ENCODE measurements at places on chromosomes 3 and 15. TPM values are rescaled to one million over a fixed set of nuclear protein-coding genes. Genes with fewer than 3 reads are reported as not detected.

ZNF860 gene
- not detected for total RNA-seq

FRMD5 gene
- 52.3 TPM for total RNA-seq

RPUSD3 gene
- 46.7 TPM for total RNA-seq

TTLL13 gene
- not detected for total RNA-seq

CCR8 gene
- total RNA-seq = not detected

SCN5A gene
- total RNA-seq = 102 TPM

DNA sequence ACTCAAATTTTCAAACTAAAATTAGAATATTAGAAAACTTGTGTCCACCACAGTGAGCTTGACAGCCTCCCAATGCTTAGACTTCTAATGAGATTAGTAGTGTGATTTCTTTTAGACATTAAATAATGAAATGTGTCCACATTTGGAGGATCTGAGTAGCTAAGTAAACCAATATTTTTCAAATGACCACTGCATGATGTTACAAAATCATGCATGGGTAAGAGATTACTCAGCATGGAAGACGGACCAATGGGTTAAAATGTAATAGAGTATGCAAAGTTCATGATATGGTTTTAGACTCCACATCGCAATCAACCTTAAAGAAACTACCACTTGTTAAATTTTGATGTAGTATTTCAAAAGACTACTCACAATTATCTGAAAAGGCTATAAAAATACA, 130.6 kb downstream of the IMPG2 start:
- DNase-seq = no peak

DNA sequence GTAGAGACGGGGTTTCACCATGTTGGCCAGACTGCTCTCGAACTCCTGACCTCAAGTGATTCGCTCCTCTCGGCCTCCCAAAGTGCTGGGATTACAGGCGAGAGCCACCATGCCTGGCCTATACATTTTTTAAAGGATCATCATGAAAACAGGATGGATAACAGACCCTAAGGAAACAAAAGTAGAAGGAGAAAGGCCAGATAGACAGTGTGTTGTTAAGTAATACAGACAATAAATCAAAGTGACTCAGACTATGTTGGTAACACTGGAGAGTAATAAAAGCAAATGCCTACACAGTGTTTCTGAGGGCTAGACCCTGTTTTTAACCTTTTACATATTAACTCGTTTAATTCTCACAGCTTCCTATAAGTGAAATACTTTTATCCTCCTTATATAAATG, 133.8 kb upstream of the MCTP2 start:
- no peak for DNase-seq

GRCh38 chr15:74783072-74783807, 1.4 kb downstream of the CSK start:
- no peak for DNase-seq

GRCh38 chr3:10485380-10485779, 20.0 kb downstream of the ATP2B2 start:
- no peak for DNase-seq

DNA sequence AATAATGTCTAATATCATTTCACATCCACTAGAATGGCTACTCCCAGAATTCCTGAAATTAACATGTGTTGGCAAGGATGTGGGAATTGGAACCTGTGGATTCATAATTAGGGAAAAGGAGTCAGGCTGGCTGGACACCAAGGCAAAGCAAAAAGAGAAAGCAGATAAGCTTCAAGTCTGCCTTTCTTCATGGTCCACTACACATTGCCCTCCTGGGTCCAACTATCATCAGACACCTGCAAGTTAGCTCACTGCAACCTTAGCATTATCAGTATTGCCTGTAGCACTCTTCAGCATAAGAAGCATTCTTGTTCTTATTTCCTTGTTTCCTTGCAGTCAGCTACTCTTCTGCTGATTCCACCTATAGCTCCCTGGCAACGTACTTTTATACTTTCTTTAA, 124.3 kb downstream of the ZNF280D start:
- DNase-seq = no peak

DNA sequence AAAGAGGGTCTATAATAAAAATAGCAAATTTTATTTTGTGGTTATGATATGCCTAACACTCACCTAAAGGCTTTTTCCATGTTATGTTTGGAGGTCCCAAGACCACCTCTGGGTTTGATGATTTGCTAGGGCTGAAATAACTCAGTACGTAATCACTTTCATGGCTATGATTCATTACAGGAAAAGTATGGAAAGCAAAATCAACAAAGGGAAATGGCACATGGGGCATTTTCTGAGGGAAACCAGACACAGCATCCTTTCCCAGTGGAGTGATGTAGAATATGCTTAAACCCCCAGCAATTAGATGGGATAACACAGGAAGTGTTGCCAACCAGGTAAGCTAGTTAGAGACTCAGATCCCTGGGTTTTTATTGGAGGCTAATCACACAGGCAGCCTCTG, 701.6 kb upstream of the CBLB start:
- DNase-seq = no peak

GRCh38 chr3:25573386-25574171, 91.1 kb downstream of the TOP2B start:
- no peak for DNase-seq

DNA sequence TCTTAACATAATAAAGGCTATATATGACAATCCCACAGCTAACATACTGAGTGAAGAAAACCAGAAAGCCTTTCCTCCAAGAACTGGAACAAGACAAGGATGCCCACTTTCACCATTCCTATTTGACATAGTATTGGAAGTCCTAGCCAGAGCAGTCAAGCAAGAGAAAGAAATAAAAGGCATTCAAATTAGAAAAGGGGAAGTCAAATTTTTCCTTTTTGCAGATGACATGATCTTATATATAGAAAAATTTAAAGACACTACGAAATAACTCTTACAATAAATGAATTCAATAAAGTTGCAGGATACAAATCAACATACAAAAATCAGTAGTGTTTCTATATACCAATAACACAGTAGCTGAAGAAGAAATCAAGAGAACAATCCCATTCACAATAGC, 42.2 kb upstream of the CP start:
- no peak for DNase-seq

- DNase-seq = no peak
Observed at GRCh38 chr15:25345943-25346342, 92.9 kb downstream of the UBE3A start.

- no peak for DNase-seq
Observed at GRCh38 chr3:78908236-78908635, 859.6 kb downstream of the ROBO1 start.

DNA sequence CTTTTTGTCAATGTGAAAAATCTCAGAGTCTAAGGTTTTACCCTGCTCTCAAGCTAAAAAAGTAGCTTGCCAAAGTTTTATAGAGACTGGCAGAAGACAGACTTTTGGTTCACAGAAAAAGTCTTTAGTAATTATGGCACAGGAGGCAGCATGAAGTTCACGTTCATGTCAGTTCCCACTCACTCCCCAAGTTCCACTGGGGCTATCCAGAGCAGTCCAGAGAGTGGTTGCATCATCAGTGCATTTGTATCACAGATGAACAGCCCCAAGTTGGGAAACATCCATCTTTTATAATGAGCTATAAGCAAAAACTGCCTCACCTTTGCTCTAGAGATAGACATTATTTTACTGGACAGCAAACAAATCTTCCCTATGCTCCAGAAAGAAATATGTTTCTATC, 454.1 kb upstream of the AGTR1 start:
- no peak for DNase-seq

DNA sequence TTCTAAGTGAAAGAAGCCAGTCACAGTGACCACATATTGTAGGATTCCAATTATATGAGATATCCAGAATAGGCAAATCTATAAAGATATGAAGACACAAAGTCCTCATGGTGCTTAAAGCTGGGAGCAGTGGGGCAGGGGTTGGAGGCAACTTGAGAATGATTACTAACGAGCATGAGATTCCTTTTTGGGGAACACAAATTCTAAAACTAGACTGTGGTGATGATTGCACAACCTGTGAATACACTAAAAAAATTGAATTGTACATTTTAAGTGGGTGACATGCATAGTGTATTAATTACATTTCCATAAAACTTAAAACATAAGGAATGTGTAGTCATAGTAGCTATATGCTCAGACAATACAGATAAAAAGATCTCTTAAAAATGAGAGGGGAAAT, 103.2 kb downstream of the DPH6 start:
- DNase-seq = no peak

DNA sequence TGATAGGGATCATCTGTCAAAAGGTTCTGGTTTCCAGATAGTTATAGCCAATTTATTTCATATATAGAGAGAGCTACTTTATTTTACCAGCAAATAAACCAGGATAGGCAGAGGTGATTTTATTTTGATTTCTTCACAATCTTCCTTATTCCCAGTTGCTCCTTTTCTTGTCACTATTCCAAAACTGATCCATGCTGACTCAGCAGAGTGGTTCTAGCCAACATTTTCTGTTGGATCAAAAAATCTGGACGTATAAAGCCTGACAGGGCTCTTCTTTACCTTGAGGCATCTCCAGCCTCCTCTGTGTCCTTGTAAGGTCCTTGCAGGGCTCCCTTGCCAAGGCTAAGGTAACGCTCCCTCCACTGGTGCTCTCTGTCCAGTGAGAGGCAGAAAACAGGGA, 15.8 kb downstream of the HDC start:
- DNase-seq = no peak

GRCh38 chr15:48965972-48966371, 2.3 kb upstream of the SHC4 start:
- DNase-seq = no peak

DNA sequence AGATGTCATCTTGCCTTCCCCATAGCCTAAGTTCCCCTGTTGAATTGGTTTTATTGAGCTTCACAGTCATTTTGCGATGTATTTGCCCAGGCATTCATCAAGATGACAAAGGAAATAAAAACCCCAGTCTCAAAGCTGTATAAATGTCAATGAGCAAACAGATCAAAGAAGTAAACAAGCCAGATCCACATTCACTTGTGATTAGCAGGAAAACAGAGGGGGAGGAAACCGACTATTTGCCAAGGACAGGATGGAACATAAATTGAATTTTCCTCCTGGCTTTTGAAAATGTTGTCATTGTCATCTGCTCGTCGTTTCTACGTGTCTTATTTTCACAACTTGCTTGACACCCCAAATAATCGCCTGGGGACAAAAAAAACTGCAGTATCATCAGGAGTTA, 83.5 kb downstream of the SV2B start:
- no peak for DNase-seq

GRCh38 chr3:167740961-167741587, 5.6 kb downstream of the SERPINI1 start:
- no peak for DNase-seq

GRCh38 chr3:39501968-39502837, 34.7 kb downstream of the MOBP start:
- no peak for DNase-seq

DNA sequence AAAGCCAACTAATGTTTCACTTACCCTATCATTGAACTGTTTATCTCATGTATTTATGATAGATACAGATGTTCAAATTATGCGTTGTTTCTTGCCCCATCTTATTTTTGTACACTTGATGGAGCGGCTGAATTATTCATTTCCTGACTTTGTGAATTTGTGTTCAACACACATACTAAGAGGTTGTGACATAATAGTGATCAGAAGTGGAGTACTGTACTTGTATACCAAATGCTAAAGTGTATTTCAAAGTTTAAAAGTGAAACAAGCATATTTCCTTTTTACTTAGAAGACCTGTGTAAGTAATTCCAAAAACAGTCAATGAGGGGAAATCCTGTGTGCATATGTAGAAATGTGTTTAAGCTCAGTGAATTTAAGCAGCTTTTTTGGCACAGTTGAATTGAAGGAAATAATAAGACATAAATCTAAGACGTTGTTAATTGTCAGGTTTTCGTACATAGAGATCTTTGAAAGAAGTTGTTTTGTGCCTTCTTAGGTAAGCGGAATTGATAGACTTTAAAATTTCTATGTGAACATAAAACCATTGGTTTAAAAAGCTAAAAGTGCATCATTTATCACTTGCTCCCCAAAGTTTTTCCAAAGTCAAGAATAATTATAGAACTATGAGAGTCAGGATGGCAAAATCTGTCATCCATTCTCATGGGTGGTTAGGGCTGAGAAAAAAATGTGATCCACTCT, 1.9 kb downstream of the NFKBIZ start:
- no peak for DNase-seq

DNA sequence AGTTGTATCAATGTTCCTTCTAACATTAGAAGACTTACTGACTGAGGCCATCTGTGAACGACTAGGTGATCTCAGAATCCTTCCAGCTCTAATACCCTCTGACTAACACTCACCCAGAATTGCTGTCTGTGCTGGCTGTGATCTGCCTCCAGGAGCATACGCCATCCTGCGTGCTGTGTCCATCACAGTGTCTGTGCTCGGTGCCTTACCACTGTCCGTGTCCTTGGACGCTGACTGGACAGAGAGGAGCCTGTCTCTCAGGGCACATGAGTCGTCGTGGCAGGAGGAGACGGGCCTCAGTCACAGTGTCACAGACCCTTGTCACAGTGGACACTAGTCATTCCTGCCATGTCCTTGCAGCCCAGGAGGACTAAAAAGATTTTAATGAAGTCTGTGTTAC, 83.1 kb downstream of the LMLN start:
- no peak for DNase-seq

DNA sequence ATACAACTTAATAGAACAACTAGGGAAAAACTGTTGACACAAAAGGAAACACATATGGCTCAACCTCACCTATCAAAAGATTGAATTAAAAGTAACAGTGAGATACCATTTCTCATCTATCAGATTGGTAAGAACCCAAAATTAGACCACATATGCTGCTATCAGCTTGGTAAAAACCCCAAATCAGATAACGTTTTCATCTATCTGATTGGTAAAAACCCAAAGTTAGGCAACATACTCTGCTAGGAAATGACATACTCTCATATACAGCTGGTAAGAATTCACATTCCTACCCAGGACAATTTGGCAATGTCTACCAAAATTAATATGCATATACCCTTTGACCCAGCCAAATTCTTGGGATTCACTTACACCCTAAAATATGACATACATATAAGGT, 26.3 kb downstream of the NRG4 start:
- DNase-seq = no peak

GRCh38 chr15:96362011-96362754, 31.7 kb downstream of the NR2F2 start:
- DNase-seq = no peak

Data from right atrium auricular region (tissue), 2 donors.